ENCODE measurements at places on chromosomes 7 and 10. TPM values are rescaled to one million over a fixed set of nuclear protein-coding genes. Genes with fewer than 3 reads are reported as not detected.

The GRID1 gene
- total RNA-seq, result not detected

The ECHDC3 gene
- 0.98 TPM for total RNA-seq

The IL6 gene
- total RNA-seq, result 3.8 TPM

The CRHR2 gene
- total RNA-seq, result not detected

The OGDHL gene
- under 0.01 TPM for total RNA-seq

The TBXAS1 gene
- total RNA-seq, result 2.4 TPM

Measured in fibroblast of the aortic adventitia (primary cell).